ENCODE measurements at places on chromosomes 13 and 19.

GRCh38 chr19:18795540-18795939 lies 4.4 kb upstream of the COMP start:
- no peak for DNase-seq

GRCh38 chr13:90116121-90116520 lies 1231.4 kb upstream of the MIR17HG start:
- no peak for DNase-seq

DNA sequence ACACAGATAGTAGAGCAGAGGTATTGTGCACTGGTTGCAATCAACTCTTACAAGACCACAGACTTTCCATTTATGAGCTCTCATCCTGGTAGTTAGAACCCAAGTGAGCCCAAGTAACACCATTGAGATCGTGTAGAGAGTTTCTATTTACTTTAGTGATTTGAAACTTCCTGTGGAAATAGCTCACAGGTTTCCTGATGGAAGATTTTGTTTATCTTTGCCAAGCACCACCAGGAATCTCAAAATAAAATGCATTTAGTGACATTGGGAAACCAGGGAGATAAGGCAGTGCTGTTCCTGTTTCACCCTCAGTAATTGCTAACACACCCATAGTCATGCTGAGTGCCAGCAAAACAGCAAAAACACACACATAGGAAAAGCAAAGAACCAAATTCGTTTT lies 102.5 kb downstream of the FLT1 start:
- no peak for DNase-seq

DNA sequence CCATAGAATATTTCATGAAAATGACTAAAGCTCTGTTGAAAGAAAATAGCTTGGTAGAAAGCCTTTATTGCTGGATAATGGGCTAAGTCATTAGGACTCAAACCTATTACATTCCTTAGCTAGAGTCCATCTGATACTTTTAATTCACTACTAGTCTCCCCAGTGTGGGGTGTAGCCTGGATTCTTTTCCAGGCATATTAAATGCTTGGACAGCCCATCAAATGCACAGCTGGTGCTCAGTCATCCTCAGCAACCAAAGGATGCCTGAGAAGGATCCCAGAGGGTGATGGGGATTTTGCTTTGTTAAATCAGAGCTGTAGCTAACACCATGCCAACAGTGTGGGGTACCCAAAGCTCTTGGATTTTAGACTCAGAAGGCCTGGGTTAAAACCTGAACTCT lies 153.5 kb downstream of the DLEU7 start:
- no peak for DNase-seq

GRCh38 chr13:95787356-95788099 lies 110.6 kb downstream of the DNAJC3 start:
- no peak for DNase-seq

DNA sequence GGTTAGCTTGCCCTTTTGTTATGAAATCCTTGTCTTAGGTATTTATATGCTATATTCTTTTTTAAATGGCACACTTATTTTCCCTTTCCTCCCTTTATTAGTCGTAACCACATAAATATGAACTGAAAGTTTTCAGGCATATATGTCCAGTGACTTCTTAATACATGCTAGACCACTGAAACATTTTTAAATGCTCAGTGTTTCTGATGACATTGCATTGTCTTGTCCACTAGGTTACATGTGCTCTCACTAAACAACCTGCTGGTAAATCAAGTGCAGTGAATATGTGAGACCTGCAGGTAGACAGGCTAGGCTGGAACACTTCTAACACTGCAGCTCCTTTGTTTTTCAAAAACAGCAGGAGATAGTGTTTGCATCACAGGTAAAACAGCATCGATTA lies 332.6 kb upstream of the DACH1 start:
- DNase-seq, result no peak

DNA sequence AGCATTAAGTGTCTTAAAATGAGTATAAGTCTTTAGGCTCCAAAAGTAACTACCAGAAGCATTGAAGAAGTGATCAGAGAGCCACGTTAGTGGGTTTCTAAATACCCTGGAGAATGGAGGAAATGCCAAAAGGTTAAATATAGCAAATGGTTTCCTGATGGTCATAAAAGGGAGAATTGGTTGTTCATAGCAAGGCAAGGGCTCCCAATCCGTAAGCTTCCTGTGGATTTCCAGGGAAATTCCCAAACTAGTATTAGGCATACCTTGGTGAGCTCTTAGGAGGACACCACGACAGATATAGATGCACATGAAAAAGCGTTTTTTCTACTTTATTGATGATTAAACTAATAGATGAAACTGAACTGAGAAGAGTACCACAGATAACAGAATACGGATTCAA lies 410.9 kb downstream of the FOXO1 start:
- no peak for DNase-seq

DNA sequence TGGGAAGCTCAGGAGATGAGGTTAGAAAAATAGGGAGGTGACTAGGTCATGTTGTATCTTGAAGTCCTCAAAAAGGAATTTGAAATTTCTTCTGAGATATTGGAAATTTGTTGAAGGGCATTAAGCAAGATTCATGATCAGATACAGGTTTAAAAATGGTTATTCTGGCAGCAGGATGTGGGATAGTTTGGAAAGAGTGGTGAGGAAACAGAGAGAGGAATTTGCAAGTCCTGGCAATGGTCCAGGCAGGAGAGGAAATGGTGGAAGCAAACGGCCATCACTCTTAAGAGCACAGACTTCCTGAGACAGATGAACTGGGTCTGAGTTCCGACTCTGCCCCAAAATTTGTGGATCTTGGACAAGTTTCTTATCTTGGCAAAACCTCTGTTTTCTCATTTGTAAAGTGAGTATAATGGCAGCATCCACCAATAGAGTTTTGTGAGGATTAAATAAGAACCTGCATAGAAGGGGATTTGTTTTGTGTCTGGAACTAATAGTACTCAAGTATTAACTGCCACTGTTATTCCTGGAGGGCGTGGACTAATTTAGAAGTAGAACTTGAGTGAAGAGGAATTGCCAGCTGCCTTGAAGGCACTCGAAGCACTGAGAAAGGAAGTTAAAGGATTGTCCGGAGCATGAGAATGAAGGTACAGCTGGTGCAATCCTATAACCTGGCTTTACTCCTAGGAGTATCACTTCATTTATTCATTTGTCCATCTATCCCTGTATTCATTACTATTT lies 99.6 kb downstream of the CCNA1 start:
- DNase-seq, result no peak

DNA sequence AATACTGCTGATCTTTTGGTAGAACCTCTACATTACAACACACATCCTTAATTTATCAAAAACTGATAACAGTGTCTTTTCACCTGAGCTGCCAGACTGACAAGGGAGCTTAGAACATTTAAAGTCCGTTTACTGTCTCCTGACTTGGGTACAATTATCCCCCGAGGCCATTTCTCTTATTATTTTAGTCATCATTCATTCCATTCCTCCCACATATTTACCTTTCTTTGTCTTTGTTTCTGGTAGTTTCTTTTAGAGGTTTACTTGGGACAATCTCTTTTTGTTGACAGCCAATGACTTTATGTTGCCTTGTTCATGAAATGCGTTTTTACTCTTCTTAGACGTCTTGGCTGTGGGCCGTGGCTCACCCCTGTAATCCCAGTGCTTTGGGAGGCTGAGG lies 186.9 kb downstream of the PCCA start:
- no peak for DNase-seq

DNA sequence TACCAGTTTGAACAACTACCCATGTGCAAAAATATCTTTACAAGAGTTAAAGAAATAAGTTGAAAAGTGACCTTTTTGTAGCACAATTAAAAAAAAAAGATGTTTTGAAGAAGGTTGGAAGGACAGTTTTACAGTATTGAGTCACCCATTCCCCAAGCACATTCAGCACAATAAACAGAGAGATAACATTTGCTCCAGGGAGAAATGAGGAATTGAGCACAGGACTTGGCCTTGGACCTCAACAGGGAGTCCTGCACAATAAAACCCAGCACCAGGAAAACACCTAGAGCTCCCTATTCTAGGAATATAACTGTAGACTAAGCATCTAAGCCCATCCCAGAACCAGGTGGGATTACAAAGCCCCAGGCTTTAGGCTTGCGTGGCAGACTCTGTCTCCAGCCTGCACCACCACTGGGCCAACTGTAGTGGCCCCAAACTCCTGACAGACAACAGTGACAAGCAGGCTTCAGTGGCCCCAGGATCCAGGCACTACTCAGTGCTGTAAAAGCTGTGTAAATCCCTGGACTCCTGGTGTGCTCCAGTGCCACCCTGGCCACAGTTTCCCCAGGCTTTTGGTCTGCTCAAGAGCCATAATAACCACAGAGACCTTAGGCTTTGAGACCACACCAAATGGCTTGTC lies 857.2 kb downstream of the SLITRK1 start:
- no peak for DNase-seq

GRCh38 chr13:110450016-110450900 lies 111.3 kb downstream of the RAB20 start:
- DNase-seq, result no peak

DNA sequence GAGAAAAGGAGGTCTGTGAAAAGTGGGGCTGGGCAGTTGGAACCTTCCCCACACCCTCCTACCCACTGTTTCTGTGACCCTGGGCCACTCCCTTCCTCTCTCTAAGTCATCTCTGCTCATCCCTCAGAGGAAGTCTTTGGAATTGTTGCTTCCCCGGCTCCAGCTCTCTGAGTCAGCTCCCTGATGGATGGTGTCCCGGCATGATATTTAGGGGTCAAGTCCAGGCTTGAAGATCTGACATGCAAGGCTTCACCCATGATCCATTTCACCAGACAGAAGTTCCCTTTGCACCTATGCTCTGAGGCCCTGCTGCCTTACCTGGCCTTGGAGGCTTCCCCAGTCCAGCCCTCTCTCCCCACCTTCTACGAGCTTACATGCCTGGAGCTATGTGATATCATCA lies 13.3 kb downstream of the EXOC3L2 start:
- DNase-seq, result no peak

DNA sequence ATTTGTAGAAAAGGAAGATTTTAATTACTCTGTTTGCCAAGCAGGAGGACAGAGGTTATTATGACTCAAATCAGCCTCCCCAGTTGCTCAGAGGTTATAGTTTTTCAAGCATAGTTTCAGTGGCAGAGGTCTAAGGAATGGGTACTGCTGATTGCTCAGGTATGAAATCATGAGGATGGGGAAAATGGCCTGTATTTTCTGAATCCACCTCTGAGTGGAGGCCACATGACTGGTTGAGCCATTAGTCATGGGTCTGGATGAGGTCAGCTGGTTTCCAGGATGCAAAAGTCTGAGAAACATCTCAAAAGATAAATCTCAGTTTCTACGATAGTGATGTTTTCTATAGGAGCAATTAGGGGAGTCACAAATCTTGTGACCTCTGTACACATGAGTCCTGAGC lies 62.8 kb upstream of the CEACAM8 start:
- no peak for DNase-seq

- DNase-seq, result no peak
Measured at GRCh38 chr13:36997716-36998427, 1.3 kb downstream of the ALG5 start.

GRCh38 chr19:55459950-55460657 lies 1.3 kb downstream of the ISOC2 start:
- no peak for DNase-seq

DNA sequence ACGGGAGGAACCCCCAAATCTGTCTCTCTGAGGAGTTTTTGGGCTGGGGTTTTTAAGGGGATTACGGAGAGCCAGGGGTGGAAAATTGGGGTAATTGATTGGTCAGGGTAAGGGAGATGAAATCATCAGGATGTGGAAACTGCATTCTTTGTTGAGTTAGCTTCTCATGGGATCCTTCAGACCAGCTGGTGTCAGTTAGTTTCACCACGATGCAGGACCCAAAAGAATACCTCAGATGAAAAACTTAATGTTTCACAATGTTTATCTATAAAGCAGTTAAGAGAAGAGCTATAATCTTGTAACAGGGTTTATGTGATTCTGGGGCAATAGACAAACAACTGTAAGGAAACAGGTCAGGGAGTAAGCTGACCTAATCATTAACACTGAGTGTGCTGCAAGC lies 230.8 kb downstream of the POU4F1 start:
- DNase-seq, result no peak

DNA sequence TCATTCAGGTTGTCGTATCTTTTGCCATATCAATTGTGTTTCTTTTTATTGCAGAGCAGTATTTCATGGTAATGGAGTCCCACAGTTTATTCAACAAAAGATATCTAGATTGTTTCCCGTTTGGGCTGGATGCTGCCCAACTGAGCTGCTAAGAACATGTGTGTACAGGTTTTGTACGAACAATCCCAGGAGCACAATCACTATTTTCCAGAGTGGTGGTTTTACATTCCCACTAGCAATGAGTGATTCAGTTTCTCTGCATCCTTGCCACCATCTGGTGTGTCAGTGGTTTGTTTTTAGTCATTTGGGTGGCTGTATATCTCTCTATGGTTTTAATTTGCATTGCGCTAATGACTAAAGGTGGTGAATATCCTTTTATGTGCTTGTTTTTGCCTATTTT lies 52.7 kb upstream of the ZDHHC20 start:
- DNase-seq, result no peak

GRCh38 chr13:20435616-20436368 lies 89.9 kb downstream of the CRYL1 start:
- no peak for DNase-seq

DNA sequence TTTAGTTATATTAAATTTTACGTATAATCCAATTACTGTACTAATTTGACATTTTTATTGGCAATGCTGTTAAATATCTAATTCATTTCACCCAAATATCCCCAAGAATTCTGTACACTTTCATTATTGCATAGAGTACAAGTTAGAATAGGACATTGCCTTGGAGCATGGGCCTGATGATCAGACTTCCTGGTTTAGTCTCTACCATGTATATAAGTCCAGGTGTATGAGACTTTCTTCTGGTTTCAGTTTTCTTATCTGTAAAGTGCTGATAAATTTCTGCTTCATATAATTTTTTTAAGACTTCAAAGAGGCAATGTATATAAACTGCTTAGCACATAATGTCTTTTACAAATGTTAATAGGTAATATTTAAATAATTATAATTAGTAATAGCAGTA lies 179.4 kb downstream of the KLF12 start:
- DNase-seq, result no peak

GRCh38 chr13:73967397-73968165 lies 166.6 kb downstream of the KLF12 start:
- DNase-seq, result no peak

GRCh38 chr13:109720758-109721184 lies 65.6 kb downstream of the IRS2 start:
- DNase-seq, result no peak

- no peak for DNase-seq
Measured at GRCh38 chr13:79501538-79502232, 20.7 kb downstream of the NDFIP2 start.

- DNase-seq, result no peak
Measured at GRCh38 chr13:33561627-33562026, 256.3 kb upstream of the RFC3 start.

GRCh38 chr19:30017172-30017571 lies 75.1 kb downstream of the URI1 start:
- no peak for DNase-seq
